ENCODE measurements at places on chromosomes 4 and X.

DNA sequence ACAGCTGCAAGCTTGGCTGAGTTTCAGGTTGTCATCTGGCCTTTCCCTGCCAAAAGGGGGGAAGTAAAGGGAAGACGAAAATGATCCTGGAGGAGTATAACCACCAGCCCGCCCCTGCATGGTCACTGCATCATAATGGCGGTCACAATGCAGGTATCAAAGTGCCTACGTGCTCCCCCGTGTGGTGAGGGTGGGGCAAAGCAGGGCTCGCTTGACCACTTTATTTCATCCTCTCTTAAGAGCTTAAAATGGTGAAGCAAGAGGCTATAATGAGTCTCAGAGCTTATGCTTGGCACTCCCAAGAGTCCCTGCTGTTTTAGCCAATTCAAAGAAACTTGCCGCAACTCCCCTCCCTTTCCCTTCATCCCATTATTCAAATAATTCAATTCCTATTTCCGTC is 105.6 kb downstream of the APOOL start:
- DNase-seq: no peak

DNA sequence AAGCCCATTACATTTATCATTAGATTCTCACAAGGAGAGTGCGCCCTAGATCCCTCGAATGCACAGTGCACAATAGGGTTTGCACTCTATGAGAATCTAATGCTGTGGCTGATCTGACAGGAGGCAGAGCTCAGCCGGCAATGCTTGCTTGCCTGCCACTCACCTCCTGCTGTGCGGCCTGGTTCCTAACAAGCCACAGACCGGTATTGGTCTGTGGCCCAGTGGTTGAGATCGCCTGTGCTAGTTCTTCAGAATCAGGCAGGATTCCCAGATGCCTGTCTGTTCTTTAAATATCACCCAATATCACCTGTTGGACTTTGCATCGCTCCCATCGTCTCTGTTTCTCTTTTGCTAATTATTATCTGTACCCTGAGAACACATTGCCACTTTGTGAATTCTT is 14.0 kb downstream of the DSPP start:
- no peak for DNase-seq

DNA sequence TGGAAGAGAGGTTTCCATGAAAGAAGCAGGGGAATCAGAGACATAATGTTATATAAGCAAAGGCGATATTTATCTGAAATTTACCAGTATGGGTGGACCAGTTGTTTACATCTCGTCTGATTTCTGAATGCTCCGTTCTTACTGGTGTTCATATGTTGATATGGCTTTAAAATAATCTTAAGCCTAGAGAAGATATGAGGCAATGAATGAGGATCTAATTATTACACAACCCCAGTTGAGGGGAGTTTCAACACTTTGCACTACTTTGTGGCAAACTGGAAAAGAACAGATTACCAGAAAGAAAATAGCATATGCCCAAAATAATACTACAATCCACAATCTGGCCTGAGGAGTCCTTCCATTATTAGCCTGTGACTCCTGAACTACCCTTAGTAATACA is 263.3 kb upstream of the MAGEB2 start:
- no peak for DNase-seq

DNA sequence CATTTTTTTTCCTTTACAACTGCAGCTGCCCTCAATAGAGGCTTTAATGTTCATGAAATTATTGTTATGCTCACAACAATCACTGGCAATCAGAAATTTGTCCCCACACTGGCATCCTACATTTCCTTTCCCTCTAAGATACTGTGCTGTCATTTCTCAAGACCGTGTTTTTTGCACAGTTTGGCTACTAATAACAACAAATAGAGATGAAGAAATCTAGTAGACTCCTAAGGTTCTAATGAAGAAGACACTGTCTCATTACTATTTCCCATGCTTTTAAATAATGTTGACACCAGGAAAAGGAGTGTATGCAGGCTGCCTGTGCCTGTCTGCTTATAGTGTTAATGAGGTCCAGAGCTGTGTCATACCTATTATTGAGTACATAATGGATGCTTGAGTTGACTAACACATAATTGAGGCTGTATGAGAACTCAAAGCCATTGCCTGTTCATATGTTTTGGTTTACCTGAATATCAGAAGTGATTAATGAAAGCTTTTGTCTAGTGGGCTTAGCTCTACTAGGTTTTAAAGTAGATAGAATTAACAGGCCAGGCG is 1.5 kb upstream of the EIF4E start:
- DNase-seq: no peak

GRCh38 chrX:145673841-145674240 is 143.8 kb upstream of the SLITRK2 start:
- no peak for DNase-seq

All from glomerular endothelial cell (primary cell).